ENCODE measurements at places on chromosomes 2 and 18. TPM values are rescaled to one million over a fixed set of nuclear protein-coding genes. Genes with fewer than 3 reads are reported as not detected.

DNA sequence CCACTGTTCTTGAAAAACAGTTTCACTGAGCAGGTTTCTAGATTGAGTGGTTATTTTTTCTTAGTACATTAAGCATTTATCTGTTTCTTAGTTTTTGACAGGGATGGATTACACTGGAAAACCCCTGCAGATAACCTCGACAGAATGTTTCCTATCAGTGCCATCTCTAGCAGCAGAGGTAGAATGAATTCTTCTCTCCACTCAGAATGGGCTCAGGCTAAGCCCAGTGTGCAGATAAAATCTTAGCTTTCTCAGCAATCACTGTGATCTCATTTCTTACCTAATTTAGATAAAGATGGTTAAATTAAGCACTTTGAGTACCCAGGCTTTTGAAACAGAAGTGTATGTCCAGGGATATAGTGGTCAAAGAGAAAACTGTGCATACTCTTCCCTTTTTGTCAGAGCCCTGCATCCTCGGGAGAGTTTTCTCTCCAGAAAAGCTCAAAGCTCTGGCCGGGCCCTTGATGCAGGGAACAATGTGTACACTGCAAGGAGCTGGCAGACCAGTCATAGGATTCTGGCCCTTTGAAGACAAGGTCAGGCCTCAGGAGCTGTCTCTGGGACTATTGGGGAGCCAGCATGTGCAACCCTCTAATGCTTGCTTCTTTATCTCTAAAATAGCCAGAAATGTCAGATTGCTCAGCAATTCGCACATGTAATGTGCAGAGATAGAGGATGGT, 10.6 kb upstream of the AKAIN1 start:
- no peaks in the 10 kb centered on the region for H3K4me1 ChIP-seq
- H3K36me3 ChIP-seq: no peaks in the 10 kb centered on the region
- H3K27ac ChIP-seq: no peak overlapping the region
- no peaks in the 10 kb centered on the region for H3K27me3 ChIP-seq
- no peak for DNase-seq

GRCh38 chr2:226716126-226716525, 83.5 kb downstream of the IRS1 start:
- H3K27me3 ChIP-seq: no peaks in the 10 kb centered on the region
- H3K4me1 ChIP-seq: peaks cover 3% of the 10 kb centered on the region
- H3K4me3 ChIP-seq: no peak overlapping the region

- no peaks in the 10 kb centered on the region for H3K4me1 ChIP-seq
- no peak overlapping the region for H3K4me3 ChIP-seq
- no peak overlapping the region for H3K27ac ChIP-seq
- H3K36me3 ChIP-seq: no peaks in the 10 kb centered on the region
- H3K27me3 ChIP-seq: no peaks in the 10 kb centered on the region
Observed at GRCh38 chr2:230246206-230246605, 20.7 kb downstream of the SP140 start.

DNA sequence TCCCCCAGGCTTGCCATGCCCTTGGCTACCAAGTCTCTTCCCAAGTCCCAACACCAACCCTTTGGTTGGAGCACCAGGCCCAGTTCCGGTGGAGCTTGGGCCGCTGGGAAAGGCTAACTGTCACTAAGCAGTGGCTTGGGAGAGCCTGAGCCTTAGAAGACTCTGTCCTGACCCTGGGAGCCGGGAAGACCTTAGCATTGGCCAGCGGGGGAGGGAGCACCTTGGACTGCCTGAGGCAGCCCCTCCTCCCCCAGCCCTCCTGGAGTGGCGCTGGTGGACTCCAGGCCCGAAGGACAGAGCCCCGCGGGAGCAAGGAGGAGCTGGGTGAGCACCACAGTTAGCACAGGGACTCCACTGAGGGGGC, 62.5 kb upstream of the POMC start:
- no peaks in the 10 kb centered on the region for H3K27me3 ChIP-seq
- H3K36me3 ChIP-seq: peaks cover 57% of the 10 kb centered on the region
- no peak for DNase-seq
- H3K4me3 ChIP-seq: no peak overlapping the region
- peaks cover 51% of the 10 kb centered on the region for H3K4me1 ChIP-seq

GRCh38 chr18:12679183-12679786, 21.4 kb upstream of the SPIRE1 start:
- DNase-seq: no peak
- H3K27ac ChIP-seq: peak overlapping the region; percentile 57
- no peak overlapping the region for H3K4me3 ChIP-seq
- H3K36me3 ChIP-seq: peaks cover 36% of the 10 kb centered on the region
- H3K4me1 ChIP-seq: no peaks in the 10 kb centered on the region

DNA sequence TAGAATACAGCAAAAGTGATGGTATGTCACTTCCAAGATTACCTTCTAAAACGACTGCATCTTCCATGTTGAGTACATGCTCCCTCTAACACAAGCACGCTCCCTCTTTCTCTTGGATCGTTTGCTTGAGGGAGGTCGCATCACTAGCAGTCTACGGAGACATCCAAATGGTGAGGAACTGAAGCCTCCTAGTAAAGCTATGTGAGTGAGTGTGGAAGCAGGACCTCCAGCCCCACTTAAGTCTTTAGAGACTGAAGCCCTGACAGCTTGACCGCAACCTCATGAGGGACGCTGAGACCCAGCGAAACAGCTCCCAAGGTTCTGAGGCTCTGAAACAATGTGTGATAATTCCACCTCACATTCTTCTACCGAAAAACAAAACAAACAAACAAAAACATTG, 486.7 kb upstream of the GCFC2 start:
- no peaks in the 10 kb centered on the region for H3K27me3 ChIP-seq
- H3K36me3 ChIP-seq: no peaks in the 10 kb centered on the region
- H3K4me1 ChIP-seq: no peaks in the 10 kb centered on the region
- H3K27ac ChIP-seq: no peak overlapping the region
- no peak overlapping the region for H3K4me3 ChIP-seq
- no peak for DNase-seq

DNA sequence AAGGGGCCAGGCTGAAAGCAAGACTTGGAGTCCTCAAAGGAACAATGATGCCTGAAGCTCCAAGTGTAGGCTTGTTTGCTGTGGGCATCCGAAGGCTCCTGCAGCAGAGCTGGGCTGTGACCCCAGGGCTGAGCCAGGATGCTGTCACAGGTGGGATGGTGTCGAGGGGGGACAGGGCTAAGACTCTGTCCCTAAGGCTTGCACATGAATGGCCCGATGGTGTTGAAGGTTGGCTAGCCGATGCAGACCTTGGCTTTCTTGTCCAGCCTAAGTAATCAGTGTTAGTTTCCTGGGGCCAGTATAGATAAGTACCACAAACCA, 251.0 kb downstream of the NDUFA10 start:
- no peak overlapping the region for H3K27ac ChIP-seq
- peaks cover 19% of the 10 kb centered on the region for H3K4me1 ChIP-seq
- no peak overlapping the region for H3K4me3 ChIP-seq
- no peak for DNase-seq
- no peaks in the 10 kb centered on the region for H3K27me3 ChIP-seq

DNA sequence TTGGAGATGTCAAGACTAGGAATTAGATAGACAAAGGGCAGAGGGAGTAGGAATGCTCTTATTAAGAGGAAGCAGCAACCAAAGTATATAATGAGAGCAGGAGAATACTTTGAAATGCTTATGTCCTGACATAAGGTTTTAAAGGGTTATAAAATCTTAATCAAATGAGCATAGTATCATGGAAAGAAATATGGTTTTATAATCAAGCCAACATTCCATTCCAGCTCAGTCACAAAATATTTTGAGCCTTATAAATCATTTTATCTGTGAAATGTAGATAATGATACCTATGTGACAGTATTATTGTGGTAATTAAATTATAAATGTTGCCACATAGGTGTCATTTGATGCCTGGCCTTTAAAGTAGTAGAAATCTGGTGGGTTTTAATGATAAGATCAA, 17.6 kb downstream of the VSNL1 start:
- H3K27me3 ChIP-seq: no peaks in the 10 kb centered on the region
- no peaks in the 10 kb centered on the region for H3K4me1 ChIP-seq
- no peak overlapping the region for H3K27ac ChIP-seq
- no peak for DNase-seq
- no peaks in the 10 kb centered on the region for H3K36me3 ChIP-seq

GRCh38 chr2:218259099-218259961, 1.5 kb upstream of the GPBAR1 start:
- DNase-seq: no peak
- H3K27me3 ChIP-seq: no peaks in the 10 kb centered on the region
- H3K4me3 ChIP-seq: no peak overlapping the region
- H3K4me1 ChIP-seq: peaks cover 22% of the 10 kb centered on the region
- H3K27ac ChIP-seq: peak overlapping the region; percentile 17

DNA sequence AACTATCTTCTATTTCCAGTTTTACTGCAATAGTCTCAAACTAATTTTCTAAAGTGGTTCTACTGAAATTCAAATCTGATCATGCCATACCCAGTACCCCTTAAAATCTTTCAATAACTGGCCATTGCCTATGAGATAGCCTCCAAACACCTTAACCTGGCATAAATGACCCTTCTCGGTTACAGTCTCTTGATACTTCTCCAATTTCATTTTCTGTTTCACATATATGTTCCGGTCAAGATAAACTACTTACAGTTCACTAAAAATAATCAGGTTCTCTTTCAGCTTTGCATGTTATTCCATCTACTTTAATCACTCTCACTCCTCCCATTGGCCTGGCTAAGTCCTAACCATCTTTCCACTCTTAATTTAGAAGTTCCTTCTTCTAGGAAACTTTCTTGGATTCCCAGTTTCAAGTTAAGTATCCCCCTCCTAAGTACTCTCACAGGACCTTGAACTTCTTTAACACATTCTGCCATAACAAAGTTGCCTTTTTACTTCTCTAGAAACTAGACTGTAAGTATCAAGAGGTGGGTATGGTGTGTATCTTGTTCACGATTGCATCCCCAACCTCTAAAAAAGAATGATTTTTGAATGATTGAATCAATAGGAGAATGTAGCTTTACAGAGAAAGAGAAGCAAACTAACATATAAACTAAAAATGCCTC, 110.2 kb upstream of the RBBP8 start:
- no peaks in the 10 kb centered on the region for H3K36me3 ChIP-seq
- no peaks in the 10 kb centered on the region for H3K27me3 ChIP-seq
- no peak overlapping the region for H3K27ac ChIP-seq
- H3K4me3 ChIP-seq: no peak overlapping the region
- H3K4me1 ChIP-seq: no peaks in the 10 kb centered on the region
- no peak for DNase-seq

- DNase-seq: no peak
- no peaks in the 10 kb centered on the region for H3K4me1 ChIP-seq
- H3K4me3 ChIP-seq: no peak overlapping the region
- H3K36me3 ChIP-seq: no peaks in the 10 kb centered on the region
- H3K27ac ChIP-seq: no peak overlapping the region
Observed at GRCh38 chr2:12284037-12284436, 432.7 kb upstream of the TRIB2 start.

GRCh38 chr2:45780541-45781463, 129.3 kb downstream of the PRKCE start:
- no peak for DNase-seq
- H3K4me3 ChIP-seq: no peak overlapping the region
- H3K36me3 ChIP-seq: no peaks in the 10 kb centered on the region
- no peaks in the 10 kb centered on the region for H3K27me3 ChIP-seq
- H3K27ac ChIP-seq: no peak overlapping the region

- no peaks in the 10 kb centered on the region for H3K27me3 ChIP-seq
- no peak overlapping the region for H3K27ac ChIP-seq
- H3K4me3 ChIP-seq: no peak overlapping the region
Observed at GRCh38 chr2:5482929-5483331, 209.3 kb upstream of the SOX11 start.

DNA sequence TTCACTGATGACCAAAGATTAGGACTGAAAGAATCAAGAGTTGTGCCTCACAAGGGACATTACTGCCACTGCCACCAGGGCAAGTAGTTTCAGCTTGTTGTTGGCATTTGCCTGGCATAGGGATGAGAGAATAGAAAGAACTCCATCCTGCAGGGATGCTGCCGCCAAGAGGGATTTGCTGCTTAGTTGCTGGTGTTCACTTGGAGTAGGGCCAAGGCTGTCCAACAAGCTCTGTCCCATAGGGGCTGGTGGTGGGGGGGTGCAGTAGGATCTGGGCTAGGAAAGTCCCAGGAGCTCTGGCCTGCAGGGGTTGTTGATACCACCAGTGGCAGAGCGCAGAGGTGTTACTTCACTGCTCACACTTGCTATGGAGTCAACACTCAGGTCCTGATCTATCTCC, 84.9 kb upstream of the MGAT4A start:
- no peaks in the 10 kb centered on the region for H3K36me3 ChIP-seq
- DNase-seq: no peak

DNA sequence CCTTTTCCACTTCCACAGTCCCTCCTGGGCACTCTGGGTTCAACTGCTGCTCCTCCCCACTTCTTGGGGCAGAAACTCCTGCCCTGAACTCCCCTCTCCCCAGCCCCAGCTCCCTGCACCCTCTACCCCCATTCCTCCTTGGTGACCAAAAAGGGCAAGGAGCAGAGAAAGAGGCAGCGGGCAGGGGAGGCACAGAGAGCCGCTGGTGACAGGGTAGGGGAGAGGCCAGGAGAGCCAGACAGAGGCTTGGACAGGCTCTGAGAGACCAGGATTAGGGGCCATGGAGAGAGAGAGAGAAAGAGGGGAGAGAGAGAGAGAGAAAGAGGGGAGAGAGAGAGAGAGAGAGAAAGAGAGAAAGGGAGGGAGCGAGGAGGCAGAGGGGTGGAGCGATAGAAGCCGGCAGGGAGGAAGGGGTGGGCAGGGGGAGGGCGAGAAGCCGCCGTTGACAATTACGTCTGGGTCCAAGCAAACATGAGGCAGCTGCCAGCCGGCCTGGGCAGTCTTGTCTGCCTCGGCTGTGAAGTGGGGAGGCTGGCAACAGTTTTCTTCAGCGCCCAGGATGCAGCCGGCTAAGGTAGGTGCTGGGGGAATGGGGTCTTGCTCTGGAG, at the start of gene KCNIP3:
Gene KCNIP3 (plus strand): TSS at position 468 of the 608 bp plus-strand sequence. CDS start 92 bp downstream, at position 560.
- no peaks in the 10 kb centered on the region for H3K27me3 ChIP-seq
- peaks cover 91% of the 10 kb centered on the region for H3K4me1 ChIP-seq
- H3K4me3 ChIP-seq: peak within 1 kb of the TSS; percentile 11

GRCh38 chr2:168565112-168565511, 109.0 kb downstream of the CERS6 start:
- DNase-seq: no peak
- no peak overlapping the region for H3K4me3 ChIP-seq
- no peak overlapping the region for H3K27ac ChIP-seq
- H3K36me3 ChIP-seq: no peaks in the 10 kb centered on the region
- no peaks in the 10 kb centered on the region for H3K27me3 ChIP-seq
- no peaks in the 10 kb centered on the region for H3K4me1 ChIP-seq

- H3K36me3 ChIP-seq: no peaks in the 10 kb centered on the region
- peaks cover 5% of the 10 kb centered on the region for H3K4me1 ChIP-seq
- DNase-seq: no peak
- H3K4me3 ChIP-seq: no peak overlapping the region
Observed at GRCh38 chr2:83949361-83949760, 509.7 kb downstream of the SUCLG1 start.

Gene CCDC93
- 58.4 TPM for polyA plus RNA-seq

Gene MARCHF4
- polyA plus RNA-seq: 38.0 TPM

Gene IL36B
- not detected for polyA plus RNA-seq

Gene CTNNA2
- 75.5 TPM for polyA plus RNA-seq

Gene GALNT5
- 0.08 TPM for polyA plus RNA-seq

Gene NAT8
- polyA plus RNA-seq: 1.00 TPM
